ENCODE measurements at places on chromosomes 5 and 9. TPM values are rescaled to one million over a fixed set of nuclear protein-coding genes. Genes with fewer than 3 reads are reported as not detected.

IL13 gene
- not detected for total RNA-seq

IFNK gene
- not detected for total RNA-seq

- DNase-seq: no peak
- no peak overlapping the region for H3K27ac ChIP-seq
- no peak overlapping the region for H3K4me3 ChIP-seq
- H3K4me1 ChIP-seq: no peaks in the 10 kb centered on the region
- H3K27me3 ChIP-seq: no peaks in the 10 kb centered on the region
- H3K36me3 ChIP-seq: no peaks in the 10 kb centered on the region
These were observed 174.8 kb upstream of the CLINT1 start for GRCh38 chr5:158033724-158034123.

DNA sequence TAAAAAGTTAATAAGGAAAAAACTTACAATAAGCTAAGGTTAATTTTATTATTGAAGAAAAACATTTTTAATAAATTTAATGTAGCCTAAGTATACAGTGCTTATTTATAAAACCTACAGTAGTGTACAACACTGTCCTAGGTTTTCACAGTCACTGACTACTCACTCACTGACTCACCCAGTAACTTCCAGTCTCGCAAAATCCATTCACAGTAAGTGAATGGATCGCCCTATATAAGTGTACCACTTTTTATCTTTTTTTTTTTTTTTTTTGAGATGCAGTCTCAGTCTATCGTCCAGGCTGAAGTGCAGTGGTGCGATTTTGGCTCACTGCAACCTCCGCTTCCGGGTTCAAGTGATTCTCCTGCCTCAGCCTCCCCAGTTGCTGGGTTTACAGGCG lies 47.7 kb downstream of the FNIP1 start:
- no peaks in the 10 kb centered on the region for H3K27me3 ChIP-seq
- peaks cover 3% of the 10 kb centered on the region for H3K36me3 ChIP-seq
- no peak overlapping the region for H3K4me3 ChIP-seq
- H3K27ac ChIP-seq: no peak overlapping the region
- no peaks in the 10 kb centered on the region for H3K4me1 ChIP-seq
- DNase-seq: no peak

Measured in endodermal cell (in vitro differentiated cells).